Fibroblast of the aortic adventitia (primary cell): ENCODE measurements at places on chromosomes 13 and 19. TPM values are rescaled to one million over a fixed set of nuclear protein-coding genes. Genes with fewer than 3 reads are reported as not detected.

Gene CEACAM4
- total RNA-seq: not detected in 2 replicates

Gene APLP1
- 4.1 and 8.6 TPM in 2 replicates for total RNA-seq

Gene IFNL1
- not detected in 2 replicates for total RNA-seq

Gene HRC
- total RNA-seq: not detected in 2 replicates

Gene TNFSF11
- total RNA-seq: 0.33 and 5.2 TPM in 2 replicates
